T-helper 17 cell (primary cell): ENCODE measurements at places on chromosomes 16 and 17. TPM values are rescaled to one million over a fixed set of nuclear protein-coding genes. Genes with fewer than 3 reads are reported as not detected.
A peak's percentile ranks its signal among the peaks of the same experiment; 100 is the strongest.

The RHBDF1 gene
- total RNA-seq = 0.75 TPM

GRCh38 chr17:59800530-59800942, 92.2 kb downstream of the TUBD1 start:
- peak overlapping the region; percentile 57 for H3K4me3 ChIP-seq
- peaks cover 10% of the 10 kb centered on the region for H3K4me1 ChIP-seq
- peak overlapping the region; percentile 49 for H3K27ac ChIP-seq

GRCh38 chr16:3266873-3267537, 10.6 kb upstream of the MEFV start:
- no peaks in the 10 kb centered on the region for H3K36me3 ChIP-seq
- H3K4me3 ChIP-seq = no peak overlapping the region
- H3K4me1 ChIP-seq = peaks cover 11% of the 10 kb centered on the region
- no peak overlapping the region for H3K27ac ChIP-seq
- no peaks in the 10 kb centered on the region for H3K27me3 ChIP-seq

DNA sequence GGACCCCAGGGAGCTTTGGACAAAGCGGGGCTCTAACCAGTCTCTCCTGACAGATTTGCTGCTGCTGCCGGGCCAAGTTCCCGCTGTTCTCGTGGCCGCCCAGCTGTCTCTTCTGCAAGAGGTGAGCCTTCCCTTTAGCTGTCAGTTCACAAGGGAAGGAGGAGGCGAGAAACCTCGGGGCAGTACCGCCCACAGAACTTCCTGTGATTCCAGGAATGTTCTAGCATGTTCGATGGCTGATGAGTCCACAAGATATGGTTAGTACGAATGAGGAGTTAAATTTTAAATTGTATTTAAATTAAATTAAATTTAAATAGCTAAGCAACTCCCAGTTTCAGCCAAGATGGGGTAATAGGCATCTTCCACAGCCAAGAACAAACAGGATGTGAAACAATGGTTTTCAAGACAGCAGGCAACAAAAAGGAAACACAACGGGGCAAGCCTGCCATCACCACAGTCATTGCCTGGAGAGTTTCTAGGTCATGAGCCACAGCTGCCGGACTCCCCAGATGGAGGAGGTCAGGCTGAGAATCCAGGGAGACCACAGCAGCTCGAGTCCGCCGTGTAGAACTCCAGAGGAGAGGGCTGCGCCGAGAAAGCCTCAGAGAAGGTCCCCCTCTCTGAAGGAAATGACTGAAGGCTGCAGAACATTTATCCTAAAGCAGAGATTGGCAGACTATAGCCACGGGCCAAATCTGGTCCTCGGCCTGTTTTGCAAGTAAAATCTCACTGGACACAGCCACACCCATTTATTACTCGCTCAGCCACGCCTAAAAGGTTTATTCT, 9.5 kb upstream of the TCF25 start:
- peak overlapping the region; percentile 90 for H3K27ac ChIP-seq
- H3K4me3 ChIP-seq = peak overlapping the region; percentile 86
- peaks cover 33% of the 10 kb centered on the region for H3K4me1 ChIP-seq
- DNase-seq = no peak
- H3K36me3 ChIP-seq = no peaks in the 10 kb centered on the region
- H3K27me3 ChIP-seq = no peaks in the 10 kb centered on the region

DNA sequence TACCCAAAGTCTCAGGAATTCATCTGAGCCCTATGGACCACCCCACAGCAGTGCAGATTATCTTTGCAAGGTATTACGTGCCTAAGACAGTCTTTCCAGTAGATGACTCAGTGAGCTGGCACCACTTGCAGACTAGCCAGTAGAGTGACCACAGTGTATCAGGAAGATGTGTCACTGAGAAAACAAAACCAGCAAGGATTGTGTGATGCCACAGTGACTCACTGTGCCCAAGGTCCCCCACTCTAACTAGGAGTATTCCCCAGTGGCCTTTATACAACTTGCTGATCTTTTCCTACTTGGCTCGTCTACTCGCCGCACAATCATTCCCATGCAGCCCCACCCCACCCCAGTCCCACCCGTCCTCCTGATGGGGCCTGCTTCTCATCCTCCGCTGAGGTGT, 26.8 kb upstream of the PRKCA start:
- peaks cover 3% of the 10 kb centered on the region for H3K4me1 ChIP-seq
- H3K36me3 ChIP-seq = peaks cover 2% of the 10 kb centered on the region
- H3K27me3 ChIP-seq = no peaks in the 10 kb centered on the region
- H3K4me3 ChIP-seq = no peak overlapping the region

DNA sequence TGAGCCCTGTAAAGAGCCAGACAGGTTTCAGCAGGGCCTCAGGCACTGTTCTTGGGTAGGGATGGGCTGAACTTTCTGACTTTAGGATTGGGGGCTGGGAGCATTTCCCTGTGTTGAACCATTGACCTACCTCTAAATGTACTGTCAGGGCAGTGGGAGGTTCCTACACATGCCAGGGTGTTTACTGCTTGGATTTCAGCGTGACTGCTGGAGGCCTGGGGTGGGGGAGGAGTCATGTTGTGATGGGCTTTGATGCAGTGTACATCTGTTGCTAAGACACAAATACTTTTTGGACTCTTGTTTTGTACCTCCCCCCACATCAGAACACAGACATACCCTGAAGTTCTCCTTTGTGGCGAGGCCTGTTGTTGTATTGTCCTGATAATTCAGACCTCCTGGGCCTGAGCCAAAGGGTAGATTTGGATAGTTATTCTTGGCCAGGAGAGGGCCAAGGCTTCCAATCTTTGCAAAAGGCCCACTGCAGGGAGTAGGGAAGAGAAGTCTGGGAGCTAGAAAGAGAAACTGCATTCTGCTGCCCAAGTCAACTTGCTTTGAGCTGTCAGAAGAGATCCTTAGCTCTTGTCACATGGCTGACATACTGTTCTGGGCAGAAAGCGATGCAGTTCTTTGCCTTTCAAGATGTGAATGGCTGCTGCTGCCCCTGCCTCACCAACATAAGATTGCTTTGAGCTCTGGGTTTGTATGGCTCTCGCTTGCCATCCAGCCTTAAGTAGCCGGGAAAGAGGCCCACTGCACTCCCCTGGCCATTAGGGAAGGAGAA, 3.7 kb downstream of the NFE2L1 start:
- no peaks in the 10 kb centered on the region for H3K27me3 ChIP-seq
- peaks cover 11% of the 10 kb centered on the region for H3K36me3 ChIP-seq
- no peak overlapping the region for H3K4me3 ChIP-seq
- DNase-seq = no peak

The CES1 gene
- total RNA-seq = 1.9 TPM

DNA sequence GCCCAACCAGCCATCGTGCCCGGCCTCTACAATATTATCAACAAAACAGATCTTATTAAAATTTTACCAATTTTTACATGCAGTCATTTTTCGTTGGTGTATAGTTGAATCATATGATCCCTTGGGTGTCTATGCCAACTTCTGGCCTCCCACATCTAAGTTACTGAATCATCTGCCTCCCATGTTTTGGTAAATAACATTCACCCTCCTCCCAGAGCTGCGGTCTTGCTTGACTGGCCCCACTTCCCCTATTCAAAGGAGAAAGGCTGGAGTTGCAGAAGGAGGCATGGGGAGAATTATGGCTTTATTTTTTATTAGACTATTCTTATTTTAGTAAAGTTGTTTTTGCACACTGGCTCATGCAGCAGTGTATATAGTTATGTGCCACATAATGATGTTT, 18.5 kb upstream of the CCL23 start:
- peaks cover 4% of the 10 kb centered on the region for H3K4me1 ChIP-seq
- no peak for DNase-seq
- no peak overlapping the region for H3K4me3 ChIP-seq
- peaks cover 46% of the 10 kb centered on the region for H3K27me3 ChIP-seq
- no peak overlapping the region for H3K27ac ChIP-seq

DNA sequence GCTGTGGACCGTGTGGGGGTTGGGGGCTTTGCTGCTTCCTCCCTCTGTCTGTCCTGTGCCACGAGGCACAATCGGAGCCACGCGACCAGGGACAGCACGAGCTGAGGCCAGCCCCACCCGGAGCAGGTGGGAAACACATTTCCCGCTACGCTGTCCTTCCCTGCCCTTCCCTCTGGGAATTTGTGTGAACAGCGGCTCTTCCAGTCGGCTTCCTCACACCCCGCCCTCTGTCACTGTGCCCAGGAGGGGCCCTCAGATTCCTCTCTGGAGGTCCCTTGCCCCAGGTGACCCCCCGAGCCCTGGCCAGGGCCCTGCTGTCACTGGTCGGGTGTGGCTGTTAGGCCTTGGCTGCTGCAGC, 19.6 kb downstream of the SPIRE2 start:
- peaks cover 10% of the 10 kb centered on the region for H3K4me1 ChIP-seq
- H3K27ac ChIP-seq = no peak overlapping the region
- H3K27me3 ChIP-seq = no peaks in the 10 kb centered on the region
- no peaks in the 10 kb centered on the region for H3K36me3 ChIP-seq
- DNase-seq = no peak

- peak; percentile 35 for DNase-seq
- peak overlapping the region; percentile 99 for H3K27ac ChIP-seq
- H3K4me1 ChIP-seq = peaks cover 52% of the 10 kb centered on the region
- H3K4me3 ChIP-seq = peak overlapping the region; percentile 90
- H3K27me3 ChIP-seq = no peaks in the 10 kb centered on the region
Measured at GRCh38 chr16:57530104-57530521, 6.3 kb downstream of the CCDC102A start.

The SOX8 gene
- 1.1 TPM for total RNA-seq

DNA sequence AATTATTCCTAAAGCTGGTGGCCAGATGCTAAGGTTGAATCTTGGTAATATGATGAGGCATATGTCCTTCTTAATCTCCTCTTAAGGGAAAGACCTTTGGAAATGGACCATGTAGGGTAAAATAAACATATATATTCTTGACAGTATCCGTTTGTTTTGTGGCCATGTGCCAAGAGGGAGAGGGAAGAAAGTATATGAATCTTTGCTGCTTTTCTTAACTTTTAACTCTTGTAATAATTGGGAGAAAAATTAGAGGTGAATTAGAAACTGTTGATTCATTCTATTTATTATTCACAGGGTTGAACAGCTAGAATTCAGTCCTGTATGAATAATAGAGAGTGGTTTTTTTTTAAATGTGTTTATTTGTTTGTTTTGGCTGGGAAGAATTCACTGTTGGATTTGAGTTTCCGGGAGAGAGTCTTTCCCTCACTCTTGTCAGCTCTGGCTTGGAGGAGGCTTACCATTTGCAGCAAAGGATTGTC, 31.6 kb downstream of the AATF start:
- peaks cover 19% of the 10 kb centered on the region for H3K36me3 ChIP-seq
- no peaks in the 10 kb centered on the region for H3K27me3 ChIP-seq
- no peak for DNase-seq
- peaks cover 42% of the 10 kb centered on the region for H3K4me1 ChIP-seq
- H3K4me3 ChIP-seq = no peak overlapping the region

The ZP2 gene
- total RNA-seq = not detected

The C16orf87 gene
- total RNA-seq = 20.3 TPM

GRCh38 chr17:13374203-13375143, 227.3 kb downstream of the HS3ST3A1 start:
- no peak overlapping the region for H3K27ac ChIP-seq
- peaks cover 13% of the 10 kb centered on the region for H3K27me3 ChIP-seq

GRCh38 chr17:45429339-45430005, 3.2 kb downstream of the ARHGAP27 start:
- H3K27ac ChIP-seq = no peak overlapping the region
- no peak for DNase-seq
- peaks cover 23% of the 10 kb centered on the region for H3K4me1 ChIP-seq
- H3K27me3 ChIP-seq = no peaks in the 10 kb centered on the region
- H3K4me3 ChIP-seq = peak overlapping the region; percentile 73
- H3K36me3 ChIP-seq = no peaks in the 10 kb centered on the region

DNA sequence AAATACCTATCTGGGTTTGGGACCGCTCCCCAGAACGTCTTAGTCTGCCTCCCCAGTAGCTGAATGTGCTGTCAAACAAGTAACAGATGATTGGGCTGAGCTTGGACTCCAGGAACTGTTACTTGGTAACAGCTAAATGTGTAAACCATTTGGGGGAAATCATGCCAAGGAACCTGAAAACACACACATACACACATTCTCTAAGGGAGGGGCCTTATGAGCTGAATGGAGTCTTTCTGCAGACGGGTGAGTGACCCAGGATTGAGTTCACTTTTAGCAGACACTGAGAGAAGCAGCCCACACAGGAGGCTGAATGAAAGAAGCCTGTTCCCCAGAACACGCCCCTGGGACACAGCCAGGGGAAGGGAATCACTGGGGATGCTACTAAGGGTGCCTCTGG, 1.6 kb downstream of the ACLY start:
- H3K27me3 ChIP-seq = no peaks in the 10 kb centered on the region
- peak overlapping the region; percentile 97 for H3K4me3 ChIP-seq
- peak overlapping the region; percentile 71 for H3K27ac ChIP-seq
- H3K4me1 ChIP-seq = peaks cover 24% of the 10 kb centered on the region
- DNase-seq = no peak
- peaks cover 2% of the 10 kb centered on the region for H3K36me3 ChIP-seq

- no peak overlapping the region for H3K4me3 ChIP-seq
- peaks cover 7% of the 10 kb centered on the region for H3K4me1 ChIP-seq
- no peaks in the 10 kb centered on the region for H3K36me3 ChIP-seq
- no peaks in the 10 kb centered on the region for H3K27me3 ChIP-seq
Measured at GRCh38 chr17:72967277-72967970, 125.1 kb downstream of the SLC39A11 start.

DNA sequence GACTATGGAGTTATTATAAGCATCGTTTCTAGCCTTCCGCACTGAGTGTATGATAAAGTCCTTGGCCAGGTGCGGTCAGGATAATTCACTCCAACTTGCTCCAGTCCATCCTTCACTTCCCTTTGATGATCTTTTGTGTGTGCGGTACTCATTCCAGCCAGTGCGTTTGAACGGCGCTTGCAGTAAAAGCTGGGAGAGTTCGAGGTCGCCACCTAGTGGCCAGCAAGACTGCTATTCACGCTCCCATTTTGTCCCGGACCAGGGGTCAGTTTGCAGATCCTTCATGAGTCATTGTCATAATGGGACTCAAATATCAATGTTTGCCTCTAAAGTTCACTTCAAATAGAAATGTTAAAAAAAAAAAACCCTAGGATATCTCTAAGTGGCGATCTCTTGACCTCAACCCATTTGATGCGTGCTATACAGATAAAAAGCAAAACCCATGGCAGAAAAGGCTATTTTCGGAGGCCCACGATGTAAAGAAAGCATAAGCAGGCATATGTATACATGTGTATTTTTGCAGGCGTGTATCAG, 417.1 kb downstream of the TMEM114 start:
- no peak overlapping the region for H3K27ac ChIP-seq
- no peaks in the 10 kb centered on the region for H3K36me3 ChIP-seq
- no peaks in the 10 kb centered on the region for H3K4me1 ChIP-seq
- H3K4me3 ChIP-seq = no peak overlapping the region

DNA sequence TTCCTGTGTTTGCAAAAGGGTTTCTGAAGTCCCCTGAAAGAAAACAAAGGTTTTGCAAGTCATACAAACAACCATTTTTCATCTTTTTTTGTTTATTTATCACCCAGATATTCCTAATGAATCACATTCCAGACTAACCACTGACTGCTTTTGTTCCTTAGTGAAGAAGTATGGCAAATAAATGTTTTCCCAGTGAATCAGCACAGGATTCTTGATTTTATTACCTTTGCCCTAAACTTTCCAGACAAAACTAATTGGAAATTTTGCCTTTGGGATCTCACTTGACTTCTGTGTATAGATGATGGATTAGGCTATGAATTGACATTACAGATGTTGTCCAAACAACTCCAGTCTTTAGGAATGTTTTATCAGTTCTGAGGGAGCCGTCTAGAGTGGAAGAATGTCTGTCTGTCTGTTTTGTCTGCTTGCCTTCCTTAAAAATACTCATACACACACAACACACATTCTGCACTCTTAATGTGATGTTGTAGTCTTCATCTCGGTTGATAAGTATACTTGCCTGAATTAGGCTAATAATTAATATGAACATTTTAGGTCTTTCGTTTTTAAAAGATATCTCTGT, 48.9 kb downstream of the VMP1 start:
- H3K4me3 ChIP-seq = no peak overlapping the region
- peak overlapping the region; percentile 87 for H3K27ac ChIP-seq
- H3K27me3 ChIP-seq = no peaks in the 10 kb centered on the region
- peaks cover 21% of the 10 kb centered on the region for H3K4me1 ChIP-seq
